Activated T-cell treated with anti-CD3 and anti-CD28 coated beads for 24 hours (primary cell): ENCODE measurements at places on chromosomes 7 and 10.

DNA sequence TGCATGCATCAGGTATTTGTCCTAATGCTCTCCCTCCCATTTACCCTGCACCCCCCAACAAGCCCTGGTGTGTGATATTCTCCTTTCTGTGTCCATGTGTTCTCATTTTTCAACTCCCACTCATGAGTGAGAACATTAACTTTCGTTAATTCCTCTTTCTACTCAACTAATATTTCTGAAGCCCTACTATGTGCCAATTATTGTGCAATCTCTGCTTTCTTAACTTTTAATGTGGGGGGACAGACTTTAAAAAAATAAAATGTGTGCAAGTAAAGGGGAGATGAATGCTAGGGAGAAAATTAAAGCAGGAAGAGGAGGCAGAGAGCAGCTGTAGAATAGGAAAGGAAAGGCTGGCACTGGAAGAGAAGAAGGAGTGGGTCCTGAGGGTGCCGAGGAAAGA, 954.0 kb upstream of the C7orf33 start:
- no peak for DNase-seq

DNA sequence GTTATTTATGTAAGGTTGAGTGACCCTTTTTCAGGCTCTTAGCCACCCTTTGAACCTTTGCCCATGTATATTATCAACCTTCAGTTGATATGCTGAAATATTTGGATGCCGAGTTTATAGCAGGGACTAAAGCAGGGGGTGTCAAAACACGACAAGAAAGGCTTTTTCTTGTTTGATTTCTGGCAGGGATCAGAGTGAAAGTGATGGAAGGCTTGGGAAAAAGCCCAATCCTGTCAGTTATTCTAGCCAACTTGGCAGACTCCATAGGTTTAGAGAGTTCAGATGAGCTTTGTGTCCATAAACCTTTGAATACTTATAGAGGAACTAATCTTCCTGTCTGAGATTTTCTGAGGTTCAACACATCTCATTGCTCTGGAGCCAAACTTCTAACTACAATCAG, 47.5 kb downstream of the INHBA start:
- DNase-seq = no peak

DNA sequence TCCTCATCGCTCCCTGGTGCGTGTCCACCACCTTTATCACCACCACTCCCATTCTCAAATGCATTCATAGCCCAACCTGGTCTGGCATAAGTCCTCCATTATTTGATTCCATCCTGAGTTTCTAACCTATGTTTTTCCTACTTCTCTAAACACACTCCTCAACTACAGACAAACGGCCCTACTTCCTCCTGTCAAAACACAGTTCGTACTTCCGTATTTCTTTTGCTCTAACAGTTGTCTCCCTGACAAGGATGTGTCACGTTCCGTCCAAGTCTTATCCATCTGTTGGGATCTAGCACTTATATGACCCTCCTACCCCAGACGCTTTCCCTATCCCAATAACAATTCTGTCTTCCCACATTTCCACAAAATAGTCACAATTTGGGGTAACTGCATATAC, 46.8 kb downstream of the DOCK4 start:
- no peak for DNase-seq

GRCh38 chr7:43559171-43559945, 23.6 kb upstream of the STK17A start:
- DNase-seq = no peak

DNA sequence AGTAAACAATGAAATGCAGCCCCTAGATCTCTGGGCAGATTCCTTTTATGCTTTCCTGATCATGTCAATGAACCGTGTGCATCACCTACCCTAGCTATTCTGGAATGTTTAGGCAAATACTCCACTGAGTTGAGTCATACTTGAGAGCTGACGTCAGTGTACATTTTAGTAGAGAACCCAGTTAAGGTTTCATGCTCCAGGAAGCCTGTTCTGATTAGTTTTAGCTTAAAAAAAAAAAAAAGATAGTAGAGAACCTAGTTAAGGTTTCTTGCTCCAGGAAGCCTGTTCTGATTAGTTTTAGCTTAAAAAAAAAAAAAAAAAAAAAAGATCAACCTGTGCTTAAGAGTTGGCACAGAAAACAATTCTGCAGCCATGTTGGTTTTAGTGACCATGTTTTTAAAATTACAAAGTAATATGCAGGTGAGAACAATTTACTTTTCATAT, 3.7 kb upstream of the MCU start:
- DNase-seq = no peak

DNA sequence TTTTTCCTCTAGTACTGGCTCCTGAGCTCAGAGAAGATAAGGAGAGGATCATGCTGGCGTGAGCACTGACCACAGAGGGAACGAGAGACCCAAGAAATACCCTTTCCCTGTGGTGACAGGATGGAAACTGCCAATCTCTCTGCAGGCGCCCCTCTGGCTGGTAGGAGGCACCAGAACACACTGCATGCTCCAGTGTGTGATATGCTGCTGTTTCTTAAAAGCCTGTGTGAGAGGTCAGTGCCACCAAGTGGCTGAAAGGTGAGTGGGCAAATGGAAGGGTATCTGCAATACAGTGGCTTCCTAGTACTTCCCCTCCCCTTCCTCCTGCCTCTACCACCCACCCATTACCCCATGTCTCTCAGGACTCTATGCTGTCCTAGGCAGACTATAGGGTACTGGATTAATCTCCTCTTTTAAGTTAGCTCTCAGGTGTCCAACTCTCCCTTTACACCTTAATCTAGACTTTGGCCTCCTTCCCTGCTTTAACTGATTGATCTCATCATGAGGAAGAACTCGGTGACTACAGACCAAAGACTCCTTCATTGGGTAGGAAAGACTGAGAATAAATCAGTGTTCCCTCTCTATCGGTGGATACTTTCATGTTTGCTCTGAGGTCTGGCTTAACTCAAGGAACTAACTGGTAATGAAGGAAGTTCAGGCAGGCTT, 283.6 kb downstream of the ADRA2A start:
- DNase-seq = no peak

DNA sequence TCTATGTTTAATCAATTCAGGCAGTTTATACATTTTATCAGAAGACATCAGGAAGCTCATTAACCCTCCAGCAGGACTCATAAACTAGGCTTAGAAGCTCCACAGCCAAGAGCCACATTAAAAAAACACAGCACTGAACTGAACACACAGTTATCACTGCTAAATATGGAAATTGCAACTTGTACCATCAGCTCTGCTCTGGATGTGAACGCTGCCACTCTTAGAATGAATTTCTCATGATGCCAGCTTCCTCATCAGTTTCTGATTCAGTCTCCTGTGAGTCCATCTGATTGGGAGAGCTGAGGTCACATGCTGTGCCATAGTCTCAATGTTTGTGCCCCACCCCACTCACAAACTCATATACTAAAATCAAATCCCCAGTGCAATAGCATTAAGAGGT, 17.1 kb upstream of the ING3 start:
- DNase-seq = no peak

DNA sequence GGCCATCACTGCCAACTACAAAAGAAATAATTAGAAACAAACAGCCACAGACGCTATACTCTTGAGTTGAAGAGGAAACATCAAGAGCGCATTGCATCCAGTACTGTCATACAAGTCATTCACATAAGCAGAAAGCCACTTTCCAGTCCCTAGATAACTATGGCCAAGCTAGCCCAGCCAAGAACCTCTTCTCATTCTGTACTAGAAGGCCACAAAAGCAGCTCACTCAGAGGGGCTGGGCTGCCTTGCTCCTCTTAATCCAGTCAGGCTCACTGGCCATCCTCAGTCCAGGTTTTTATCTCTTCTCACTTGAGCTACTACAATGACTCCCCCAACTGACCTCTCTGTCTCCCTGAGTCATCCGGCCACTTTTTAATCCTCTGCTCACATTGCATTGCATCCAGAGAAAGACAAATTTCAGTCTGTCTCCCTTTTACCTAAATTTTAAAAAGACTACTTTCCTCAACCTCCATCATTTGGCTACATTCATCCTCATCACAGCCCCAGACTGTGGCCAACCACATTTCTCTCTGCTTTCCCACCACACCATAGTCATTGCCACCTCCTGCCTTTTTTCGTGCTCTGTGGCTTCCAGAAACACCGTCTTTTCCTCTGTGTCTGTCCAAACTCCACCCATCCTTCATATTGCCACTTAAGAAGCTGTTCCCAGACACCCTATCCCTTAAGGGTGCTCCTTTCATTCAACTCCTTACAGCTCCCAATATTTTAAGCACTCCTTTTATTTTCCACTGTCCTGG, 25.0 kb downstream of the PPP1R3C start:
- no peak for DNase-seq

- no peak for DNase-seq
Measured at GRCh38 chr10:128217136-128217535, 90.9 kb upstream of the MKI67 start.

DNA sequence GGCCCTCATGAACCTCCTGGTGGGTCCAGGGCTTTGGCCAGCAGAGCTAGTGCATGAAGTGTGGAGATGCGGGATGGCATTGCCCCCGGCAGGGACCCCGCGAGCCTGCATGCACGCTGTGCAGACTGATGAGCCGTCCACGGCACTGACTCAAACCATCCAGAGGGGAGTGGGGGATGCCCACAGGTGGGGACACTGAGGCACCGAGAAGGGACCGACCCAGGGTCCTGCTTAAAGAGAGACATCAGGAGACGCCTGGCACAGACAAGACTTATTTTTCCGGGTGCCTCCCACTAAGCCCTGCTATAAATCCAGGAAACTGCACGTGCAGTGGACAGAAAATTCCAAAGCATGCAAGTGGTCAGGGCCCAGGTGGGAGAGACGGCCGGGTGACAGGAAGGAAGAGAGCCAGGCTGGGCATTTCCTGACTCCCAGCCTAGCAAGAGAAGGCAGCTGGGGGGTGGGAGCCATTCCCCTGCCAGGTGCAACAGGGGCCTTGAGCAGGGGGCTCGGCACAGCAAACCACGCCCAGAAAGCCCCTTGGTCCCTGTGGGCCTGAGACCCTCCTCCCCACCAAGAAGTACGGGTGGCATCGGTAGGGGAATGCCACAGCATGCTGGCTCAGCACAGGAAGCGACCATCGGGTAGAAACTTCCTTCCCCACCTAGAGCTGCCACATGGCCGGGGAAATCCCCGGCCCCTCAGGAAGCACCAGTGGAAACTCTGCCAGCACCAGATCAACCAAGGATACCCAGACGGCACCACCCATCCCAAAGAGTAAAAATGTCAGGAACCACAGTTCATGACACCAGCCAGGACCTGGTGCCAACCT, 91.5 kb downstream of the FOXL3 start:
- peak; percentile 32 for DNase-seq

DNA sequence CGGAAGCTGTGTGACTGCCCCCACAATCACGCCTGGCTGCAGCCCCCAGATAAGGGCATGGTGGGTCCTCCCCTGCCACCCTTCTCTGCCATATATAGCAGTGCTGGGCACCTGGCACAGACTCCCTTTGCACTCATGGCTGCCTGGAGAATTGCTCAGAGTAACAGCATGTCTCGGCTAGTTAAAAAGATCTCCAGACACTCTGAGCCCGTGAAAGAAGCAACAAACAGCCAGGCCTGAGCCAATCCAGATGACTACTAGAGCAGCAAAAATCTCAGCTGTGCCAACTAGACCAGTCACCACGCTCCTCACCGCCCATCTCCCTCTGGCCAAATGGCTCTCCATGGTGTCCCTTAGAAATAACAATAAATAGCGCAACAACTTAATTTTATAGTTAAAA, 71.3 kb downstream of the PARD3 start:
- no peak for DNase-seq

GRCh38 chr10:510415-510881, 179.0 kb downstream of the DIP2C start:
- DNase-seq = no peak

DNA sequence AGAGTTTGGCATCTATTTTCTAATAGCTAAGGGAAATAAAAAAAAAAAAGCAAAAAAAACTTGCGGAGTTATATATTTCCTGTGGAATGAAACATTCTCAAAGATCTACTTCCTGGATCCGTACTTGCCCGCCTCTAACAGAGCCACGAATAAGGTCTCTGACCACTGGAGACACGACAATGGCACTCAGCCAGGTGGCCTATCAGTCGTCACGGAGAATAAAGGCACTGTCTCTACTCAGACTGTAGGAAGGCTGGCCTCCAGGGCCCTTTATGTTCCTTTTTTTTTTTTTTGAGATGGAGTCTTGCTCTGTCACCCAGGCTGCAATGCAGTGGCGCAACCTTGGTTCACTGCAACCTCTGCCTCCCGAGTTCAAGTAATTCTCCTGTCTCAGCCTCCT, 58.7 kb downstream of the RGS10 start:
- no peak for DNase-seq

- DNase-seq = no peak
Measured at GRCh38 chr7:69635555-69636185, 37.4 kb downstream of the AUTS2 start.

- no peak for DNase-seq
Measured at GRCh38 chr10:17795813-17796594, 13.1 kb upstream of the MRC1 start.

- no peak for DNase-seq
Measured at GRCh38 chr10:44010873-44011602, 362.4 kb upstream of the ZNF32 start.

- no peak for DNase-seq
Measured at GRCh38 chr7:26279405-26279804, 12.3 kb upstream of the SNX10 start.

DNA sequence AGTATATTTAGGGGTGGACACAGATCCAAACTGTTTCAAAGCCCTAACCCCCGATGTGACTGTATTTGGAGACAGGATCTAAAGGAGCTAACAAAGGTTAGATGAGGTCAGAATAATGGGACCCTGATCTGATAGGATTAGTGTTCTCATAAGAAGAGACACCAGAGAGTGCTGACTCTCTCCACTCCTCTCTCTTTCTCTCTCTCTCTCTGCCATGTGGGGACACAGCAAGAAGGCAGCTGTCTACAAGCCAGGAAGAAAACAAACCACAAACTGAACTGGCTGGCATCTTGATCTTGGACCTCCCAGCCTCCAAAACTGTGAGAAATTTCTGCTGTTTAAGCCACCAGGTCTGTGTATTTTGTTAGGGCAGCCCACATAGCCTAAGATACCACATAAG, 84.7 kb upstream of the KDM7A start:
- DNase-seq = no peak

GRCh38 chr10:82378146-82378545, 503.2 kb downstream of the NRG3 start:
- no peak for DNase-seq

GRCh38 chr7:40200791-40201190, 66.0 kb downstream of the SUGCT start:
- no peak for DNase-seq

GRCh38 chr10:48800007-48800675, 115.5 kb downstream of the WDFY4 start:
- no peak for DNase-seq

- DNase-seq = no peak
Measured at GRCh38 chr10:34403512-34403911, 411.6 kb downstream of the PARD3 start.

GRCh38 chr10:106267591-106267990, 896.9 kb downstream of the SORCS1 start:
- DNase-seq = no peak

DNA sequence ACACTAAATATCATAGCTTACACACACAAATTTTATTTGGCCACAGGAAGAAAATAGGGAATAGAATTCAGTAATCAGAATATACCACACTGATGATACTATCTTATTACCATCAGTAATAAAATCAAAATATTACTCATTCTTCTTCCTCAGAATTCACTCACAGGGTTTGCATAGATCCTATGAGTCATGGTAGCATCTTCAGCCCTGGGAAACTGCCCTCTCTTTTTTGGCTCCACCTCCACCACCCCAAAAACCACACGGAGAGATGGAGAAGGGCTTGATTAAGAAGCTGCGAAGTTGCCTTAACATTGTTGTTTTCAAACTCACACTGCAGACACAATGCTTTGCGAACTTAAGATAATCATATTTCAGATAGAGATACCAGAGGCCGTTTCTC, 154.1 kb upstream of the AHR start:
- peak; percentile 63 for DNase-seq

- DNase-seq = no peak
Measured at GRCh38 chr7:127905491-127906330, 125.5 kb downstream of the LRRC4 start.
